ENCODE measurements at places on chromosomes 7 and 10. TPM values are rescaled to one million over a fixed set of nuclear protein-coding genes. Genes with fewer than 3 reads are reported as not detected.

DNA sequence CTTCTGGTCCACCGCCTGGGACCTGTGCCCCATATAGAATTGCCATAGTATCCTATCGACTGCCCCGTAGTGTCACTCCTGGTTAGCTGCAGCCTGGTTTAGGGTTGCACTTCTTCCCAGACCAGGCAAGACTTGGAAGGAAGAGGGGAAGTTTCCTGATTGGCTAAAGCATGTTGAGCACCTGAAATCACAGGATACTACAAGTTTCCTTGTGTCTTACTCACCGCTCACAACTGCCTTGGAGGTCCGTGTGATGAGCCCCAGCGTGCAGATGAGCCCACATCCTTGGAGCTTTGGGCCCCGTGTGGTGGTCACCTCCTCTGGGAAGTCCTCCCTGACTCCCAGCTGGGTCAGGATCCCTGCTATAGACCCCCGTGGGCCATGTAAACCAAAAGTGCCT lies 73.9 kb upstream of the GTF2I start:
- no peak for DNase-seq

DNA sequence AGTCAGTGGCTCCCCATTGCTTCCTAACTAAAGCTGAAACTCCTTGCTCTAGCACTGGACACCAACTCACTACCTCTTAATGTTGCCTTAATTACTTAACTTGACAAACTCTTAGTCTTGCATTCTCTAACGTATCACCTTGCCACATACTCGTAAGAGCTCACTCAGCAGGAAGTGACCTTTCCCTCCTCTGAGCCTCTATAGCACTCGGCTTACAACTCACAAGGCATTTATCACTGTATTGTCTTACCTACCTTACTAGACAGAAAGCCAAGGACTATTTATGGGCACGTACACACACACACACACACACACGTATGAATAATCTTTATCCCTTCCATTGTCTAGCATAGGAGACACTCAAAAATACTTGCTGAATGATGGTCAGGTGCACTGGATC lies 21.2 kb downstream of the CEP41 start:
- DNase-seq, result peak; percentile 20

- DNase-seq, result no peak
These were observed 96.0 kb downstream of the UPF2 start for GRCh38 chr10:11946652-11947051.

DNA sequence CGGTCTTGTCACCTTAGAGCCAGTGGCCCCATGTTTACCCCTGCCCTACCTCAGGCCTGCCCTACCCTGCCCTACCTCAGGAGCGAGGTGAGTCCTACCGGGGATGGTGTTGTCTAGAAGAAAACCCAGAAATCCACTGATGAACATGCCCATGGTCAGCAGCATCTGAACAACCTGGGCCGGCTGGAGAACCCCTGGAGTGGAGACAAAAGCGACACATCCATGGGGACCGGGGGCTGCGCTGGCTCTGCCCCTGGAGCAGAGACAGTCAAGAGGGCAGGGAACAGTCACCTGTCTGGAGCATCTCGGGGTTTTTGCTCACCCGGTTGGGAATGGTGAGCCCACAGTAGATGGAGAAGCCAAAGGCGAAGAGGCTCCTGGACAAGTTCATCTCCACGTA lies 36.3 kb downstream of the STRA8 start:
- no peak for DNase-seq

GRCh38 chr7:42972699-42973500 lies 40.7 kb downstream of the MRPL32 start:
- DNase-seq, result peak; percentile 84

Gene HOXA10
- 3.9 TPM for total RNA-seq

DNA sequence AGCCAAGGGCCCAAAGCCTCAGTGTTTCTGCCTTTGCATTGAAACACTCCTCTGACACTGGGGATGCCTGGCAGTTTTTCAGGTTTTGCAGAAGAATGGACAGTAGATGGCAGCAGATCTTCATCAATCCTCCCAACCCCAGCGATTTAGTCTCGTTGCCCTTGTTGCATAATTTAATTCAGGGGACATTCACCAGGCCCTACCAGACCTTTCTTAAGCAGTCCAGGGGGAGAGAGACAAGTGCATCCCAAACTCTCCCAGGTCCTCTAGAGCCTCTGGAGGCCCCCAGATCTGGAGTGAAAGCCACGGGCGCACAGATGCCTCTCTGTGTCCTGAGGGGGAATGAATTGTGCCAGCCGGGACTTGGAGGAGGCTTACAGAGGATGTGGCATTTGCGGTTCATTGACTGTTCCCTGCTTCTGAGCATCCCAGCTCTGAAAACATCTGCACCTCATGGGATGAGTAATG lies 29.6 kb downstream of the MINDY4 start:
- DNase-seq, result peak; percentile 80

Gene POU6F2
- total RNA-seq, result 0.19 TPM

GRCh38 chr10:102776779-102777456 lies 33.2 kb downstream of the WBP1L start:
- DNase-seq, result peak; percentile 94

Gene CARD11
- not detected for total RNA-seq

- DNase-seq, result no peak
These were observed 65.2 kb downstream of the PTPRE start for GRCh38 chr10:127971963-127972615.

Gene MLXIPL
- total RNA-seq, result 1.5 TPM

Gene OPN4
- total RNA-seq, result not detected

Gene TMEM176A
- not detected for total RNA-seq

Gene AP1S1
- total RNA-seq, result 72.1 TPM

Gene OPALIN
- not detected for total RNA-seq

DNA sequence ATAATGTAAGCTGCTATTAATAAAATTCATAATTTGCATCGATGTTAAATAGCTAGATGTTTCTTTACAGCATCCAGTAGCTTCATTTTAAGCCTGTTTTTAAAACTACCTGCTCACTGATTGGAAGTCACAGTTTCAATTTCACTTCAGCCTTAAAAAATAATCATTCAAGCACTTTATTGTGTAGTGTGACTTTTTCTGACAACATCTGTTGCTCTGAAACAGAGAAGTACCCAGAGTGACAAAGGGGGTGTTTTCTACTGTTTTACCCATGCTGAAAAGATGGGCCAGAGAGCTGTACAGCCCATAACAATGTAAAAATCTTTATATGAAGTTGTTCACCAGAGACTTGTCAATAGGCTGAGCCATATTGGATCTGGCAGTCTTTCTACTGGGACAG lies 437.2 kb downstream of the MDFIC start:
- DNase-seq, result no peak

Gene WNT8B
- not detected for total RNA-seq

Gene CREM
- total RNA-seq, result 30.2 TPM

- peak; percentile 31 for DNase-seq
These were observed 109.4 kb downstream of the SLC25A13 start for GRCh38 chr7:96212474-96212873.

Gene C10orf62
- total RNA-seq, result 0.26 TPM

Gene TAS2R41
- total RNA-seq, result not detected

DNA sequence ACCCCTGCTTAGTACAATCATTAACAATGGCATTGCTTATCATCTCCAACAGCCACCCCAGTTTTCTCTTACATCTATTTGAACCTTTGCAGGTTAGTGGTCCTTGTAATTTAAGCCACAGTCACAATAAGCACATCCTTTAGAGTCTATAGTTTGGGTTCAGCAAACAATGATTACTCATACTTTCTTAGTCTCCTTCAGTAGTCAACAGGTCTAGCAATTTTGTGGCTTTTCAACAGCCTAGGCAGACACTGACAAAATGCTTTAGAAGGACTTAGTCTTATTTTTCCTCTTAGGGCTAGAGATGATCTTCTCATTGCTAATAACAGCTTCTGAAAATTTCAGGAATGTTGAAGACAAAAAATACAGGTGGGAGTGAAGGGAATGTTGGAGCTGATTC lies 32.3 kb upstream of the FAM204A start:
- DNase-seq, result no peak

- DNase-seq, result no peak
These were observed 100.6 kb downstream of the DLG5 start for GRCh38 chr10:77825965-77826364.

DNA sequence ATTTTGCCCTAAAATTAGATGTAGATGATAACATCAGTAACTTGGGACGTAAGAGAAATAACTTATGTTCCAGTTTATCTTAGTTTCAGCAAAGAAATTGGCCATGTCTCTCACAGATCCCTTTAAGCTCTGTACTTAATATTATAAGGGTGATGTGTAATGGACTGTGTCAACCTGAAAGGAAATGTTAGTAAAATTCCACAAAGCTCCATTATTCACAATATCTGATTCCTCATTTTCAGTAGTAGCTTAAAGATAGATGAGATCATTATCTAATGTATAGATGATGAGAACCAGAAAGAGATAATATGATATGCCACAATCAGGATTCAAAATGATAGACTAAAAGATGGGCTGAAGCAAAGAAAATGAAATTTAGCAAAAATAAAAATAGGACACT lies 316.8 kb upstream of the CHRM2 start:
- no peak for DNase-seq

Measured in MCF 10A (cell line).